ENCODE measurements at places on chromosomes 3 and 15.
A peak's percentile ranks its signal among the peaks of the same experiment; 100 is the strongest.

DNA sequence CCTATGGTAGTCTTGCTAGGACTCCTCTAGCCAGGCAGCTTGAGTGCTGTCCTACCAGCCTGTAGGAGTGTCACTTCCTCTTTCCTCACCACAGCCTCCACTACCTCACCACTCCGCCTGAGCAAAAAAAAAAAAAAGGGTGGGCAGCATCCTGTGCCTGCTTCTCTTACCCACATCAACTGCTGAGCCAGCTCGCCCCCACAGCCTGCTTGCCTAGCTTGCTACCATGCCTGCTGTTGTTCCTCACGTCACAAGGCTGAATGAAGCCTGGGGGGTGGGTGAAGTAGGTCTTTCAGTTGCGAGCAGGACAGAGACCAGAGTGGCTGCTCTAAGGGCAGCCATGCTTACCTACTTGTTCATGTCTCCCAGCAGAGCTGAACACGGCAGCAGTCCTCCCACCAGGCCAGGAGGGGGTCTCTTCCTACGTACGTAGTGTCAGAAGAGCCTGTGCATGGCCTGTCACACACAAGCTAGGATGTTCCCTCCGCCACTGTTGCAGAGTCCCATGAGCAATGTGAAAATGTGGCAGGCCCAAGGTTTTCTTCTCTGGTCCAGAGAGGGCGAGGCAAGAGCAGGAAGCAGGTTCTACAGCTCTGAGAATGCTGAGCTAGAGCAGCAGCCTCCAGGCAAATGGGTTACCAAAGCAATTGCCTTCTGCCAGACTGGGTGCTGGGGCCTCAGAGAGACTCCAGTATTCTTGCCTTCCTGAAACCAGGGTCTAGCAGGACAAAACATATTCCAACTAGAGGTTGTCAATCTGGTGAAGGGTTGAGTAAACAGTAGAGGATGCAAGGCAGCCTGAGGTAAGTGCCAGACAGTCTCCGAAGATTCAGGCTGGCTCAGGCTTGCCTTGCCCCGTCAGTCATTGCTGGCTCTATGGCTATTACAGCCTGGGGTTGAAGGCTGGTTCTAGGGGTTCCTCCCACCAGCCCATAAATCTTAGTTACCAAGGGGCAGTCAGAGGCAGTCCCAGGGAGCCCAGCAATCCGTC, 8.1 kb downstream of the PPM1M start:
- DNase-seq, result peak; percentile 63

- DNase-seq, result no peak
Observed at GRCh38 chr3:170346481-170347392, 10.8 kb upstream of the SKIL start.

DNA sequence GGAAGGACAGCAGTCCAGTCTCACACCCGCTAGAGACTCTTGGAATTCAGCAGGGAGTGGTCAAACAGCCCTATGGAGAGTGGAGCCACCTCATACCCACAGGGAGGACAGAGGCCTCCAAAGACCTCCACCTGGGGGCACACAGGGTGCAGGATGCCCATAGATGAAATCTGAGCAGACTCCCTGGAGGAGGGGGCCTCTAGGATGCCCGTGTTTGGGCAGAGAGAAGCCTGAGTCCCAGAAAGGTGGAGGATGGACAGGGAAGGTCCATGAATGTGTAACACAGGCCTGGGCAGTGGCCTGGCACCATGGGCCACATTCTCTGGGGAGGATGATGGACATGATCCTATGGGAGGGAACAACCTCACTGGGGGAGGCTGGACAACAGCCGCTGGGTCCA, 21.7 kb downstream of the DUSP7 start:
- DNase-seq, result no peak

DNA sequence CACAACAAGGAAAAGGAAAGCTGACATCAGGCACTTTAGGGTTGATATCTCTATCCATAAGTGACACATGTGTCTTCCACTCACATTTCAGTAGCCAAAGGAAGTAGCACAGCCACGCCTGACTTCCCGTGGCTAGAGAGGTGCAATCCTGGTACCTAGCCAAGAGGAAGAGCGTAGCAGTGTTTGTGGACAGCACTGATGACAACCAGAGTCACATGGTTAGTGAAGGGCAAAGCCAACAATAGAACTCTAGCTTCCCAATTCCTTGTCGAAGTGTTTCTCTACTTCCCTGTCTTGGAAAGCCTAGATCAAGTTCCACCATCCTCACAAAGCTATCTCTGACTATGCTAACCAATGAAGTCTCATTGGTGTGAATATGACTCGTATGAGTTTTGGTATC, 189.2 kb downstream of the RSL24D1 start:
- no peak for DNase-seq

DNA sequence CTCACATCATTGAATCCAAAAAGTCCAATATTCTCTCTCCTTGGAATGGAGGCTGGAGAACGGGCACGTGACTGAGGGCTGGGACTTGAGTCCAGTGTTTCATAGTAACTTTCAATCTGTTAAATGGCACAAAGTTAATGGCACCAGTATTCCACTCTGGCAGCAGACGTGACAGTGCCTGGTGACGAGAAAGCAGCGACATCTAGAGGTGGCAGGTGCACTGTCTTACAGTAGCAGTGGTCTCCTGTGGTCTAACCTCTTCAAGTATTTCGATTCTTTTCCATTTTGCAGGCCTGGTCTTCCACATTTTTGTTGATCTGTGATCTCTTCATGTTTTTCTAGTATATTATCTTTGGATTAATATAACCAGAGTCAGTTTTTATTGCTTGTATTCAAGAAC, 107.1 kb downstream of the OXSM start:
- DNase-seq, result no peak

DNA sequence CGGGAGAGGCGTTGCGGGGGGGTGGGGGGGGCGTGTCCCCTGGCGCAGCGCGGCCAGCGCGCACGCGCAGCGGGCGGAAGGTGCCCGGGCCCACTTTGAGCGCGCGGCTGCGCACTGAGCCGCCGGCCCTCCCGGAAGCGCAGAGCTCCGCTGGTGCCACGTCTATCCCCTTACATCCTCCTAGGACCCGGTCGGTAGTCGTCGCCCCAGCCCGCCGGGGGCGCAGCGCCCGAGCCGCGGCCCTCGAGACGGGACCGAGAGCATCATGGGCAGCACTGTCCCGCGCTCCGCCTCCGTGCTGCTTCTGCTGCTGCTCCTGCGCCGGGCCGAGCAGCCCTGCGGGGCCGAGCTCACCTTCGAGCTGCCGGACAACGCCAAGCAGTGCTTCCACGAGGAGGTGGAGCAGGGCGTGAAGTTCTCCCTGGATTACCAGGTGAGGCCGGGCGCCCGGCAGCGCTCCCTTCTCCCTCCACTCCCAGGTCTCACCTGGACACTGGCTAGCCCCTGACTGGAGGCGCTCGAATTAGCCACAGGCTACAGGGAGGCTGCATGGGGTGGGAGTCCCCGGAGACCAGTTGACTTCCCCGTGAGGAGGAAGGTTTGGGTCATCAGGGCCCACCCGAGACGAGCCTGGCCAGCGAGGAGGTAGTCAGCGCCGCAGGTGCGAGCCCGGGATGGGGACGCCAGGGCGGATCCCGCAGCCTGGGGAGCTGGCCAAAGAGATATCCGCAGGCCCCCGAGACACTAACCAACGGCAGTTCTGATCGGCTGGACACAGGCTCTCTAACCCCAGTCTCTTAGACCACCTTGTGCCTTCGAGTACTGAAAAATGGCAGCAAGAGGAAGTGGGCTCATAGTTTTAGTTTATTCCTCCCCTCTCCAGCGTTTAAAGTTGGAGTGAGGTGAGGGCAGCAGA, at the start of gene TMED3:
Gene TMED3, plus strand, starts transcription at position 128 of the 916 bp plus-strand sequence. Its CDS starts 138 bp downstream, at position 266.
- DNase-seq, result peak; percentile 64

- DNase-seq, result no peak
Observed at GRCh38 chr3:73021301-73021835, 24.8 kb downstream of the PPP4R2 start.

DNA sequence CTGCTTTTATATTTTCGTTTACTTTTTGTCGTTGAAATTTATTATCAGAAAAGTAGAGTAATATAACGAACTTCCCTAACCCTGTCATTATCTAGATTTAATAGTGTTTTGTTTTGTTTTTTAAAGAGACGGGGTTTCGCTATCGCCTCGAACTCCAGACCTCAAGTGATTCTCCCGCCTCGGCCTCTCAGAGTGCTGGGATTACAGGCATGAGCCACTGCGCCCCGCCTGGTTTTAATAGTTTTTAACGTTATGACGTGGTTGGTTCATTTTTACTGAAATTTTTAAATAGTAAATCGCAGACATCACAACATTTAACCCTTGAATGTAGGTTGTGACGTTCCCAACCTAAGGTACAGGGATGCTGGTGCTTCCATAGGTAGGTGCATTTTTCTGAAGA, 1.0 kb downstream of the NGRN start:
- no peak for DNase-seq
